Activated CD4-positive, CD25-positive, alpha-beta regulatory T cell treated with anti-CD3 and anti-CD28 coated beads, Interleukin-2, amount 50 U/mL, for 72 hours (primary cell): ENCODE measurements at places on chromosomes 11 and 22.

- DNase-seq: no peak
Measured at GRCh38 chr22:42343531-42344081, 73.2 kb upstream of the TCF20 start.

- DNase-seq: no peak
Measured at GRCh38 chr11:6405052-6405667, 13.7 kb downstream of the APBB1 start.

GRCh38 chr11:112705148-112705547, 256.1 kb upstream of the NCAM1 start:
- DNase-seq: no peak

DNA sequence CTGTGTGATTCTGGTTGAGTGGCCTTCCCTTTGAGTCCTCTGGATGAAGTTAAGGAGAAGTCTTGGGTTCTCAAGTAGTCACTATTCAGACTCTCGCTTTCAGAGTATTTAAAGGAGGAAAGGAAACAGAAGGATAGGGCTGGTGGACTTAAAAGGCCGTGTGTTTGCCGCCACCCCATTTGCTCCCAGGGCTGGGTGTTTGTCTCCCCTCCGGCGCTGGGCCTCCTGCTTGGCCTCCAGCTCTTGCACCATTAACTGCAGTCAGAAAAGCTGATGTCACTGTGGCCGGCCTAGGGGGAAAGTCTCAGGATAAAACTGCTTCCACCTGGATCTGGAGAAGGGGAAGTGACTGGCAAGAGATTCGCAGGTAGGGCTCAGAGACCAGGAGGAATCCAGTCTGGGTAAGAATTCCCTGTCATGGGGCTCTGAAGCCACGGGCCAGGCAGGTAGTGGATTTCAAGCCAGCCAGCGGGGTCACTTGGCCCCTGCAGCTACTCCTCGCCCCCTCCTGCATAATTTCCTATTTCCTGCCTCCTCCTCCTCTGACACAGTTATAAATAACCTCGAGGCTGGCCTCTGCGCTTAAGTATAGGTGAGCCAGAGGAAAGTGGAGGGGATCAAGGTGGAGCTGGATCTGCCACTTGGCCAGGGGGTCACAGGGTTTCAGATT, 17.1 kb downstream of the TIMP3 start:
- DNase-seq: no peak

GRCh38 chr22:17797721-17798559, 23.7 kb upstream of the BID start:
- DNase-seq: no peak

DNA sequence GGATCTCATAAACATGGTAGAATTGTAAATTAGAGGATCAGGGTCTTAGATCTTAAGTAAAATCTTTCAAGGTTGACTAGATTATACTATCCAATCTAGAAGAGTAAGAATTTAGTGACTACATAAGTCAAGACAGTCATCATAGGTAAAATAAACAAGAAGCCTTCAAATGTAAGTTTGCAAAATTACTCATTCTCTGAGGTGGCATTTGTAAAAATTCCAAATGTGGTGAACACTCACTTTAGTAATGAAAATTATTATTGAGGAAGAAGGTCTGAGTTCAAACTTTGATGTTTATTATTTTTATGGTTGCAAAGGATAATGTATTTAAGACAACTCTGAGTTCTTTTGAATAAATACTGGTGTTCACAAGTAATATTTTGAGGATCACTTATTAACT, 4.6 kb downstream of the HYLS1 start:
- no peak for DNase-seq

- no peak for DNase-seq
Measured at GRCh38 chr11:118602331-118602730, 5.1 kb upstream of the PHLDB1 start.

- no peak for DNase-seq
Measured at GRCh38 chr22:46107089-46107664, 43.1 kb upstream of the PPARA start.

DNA sequence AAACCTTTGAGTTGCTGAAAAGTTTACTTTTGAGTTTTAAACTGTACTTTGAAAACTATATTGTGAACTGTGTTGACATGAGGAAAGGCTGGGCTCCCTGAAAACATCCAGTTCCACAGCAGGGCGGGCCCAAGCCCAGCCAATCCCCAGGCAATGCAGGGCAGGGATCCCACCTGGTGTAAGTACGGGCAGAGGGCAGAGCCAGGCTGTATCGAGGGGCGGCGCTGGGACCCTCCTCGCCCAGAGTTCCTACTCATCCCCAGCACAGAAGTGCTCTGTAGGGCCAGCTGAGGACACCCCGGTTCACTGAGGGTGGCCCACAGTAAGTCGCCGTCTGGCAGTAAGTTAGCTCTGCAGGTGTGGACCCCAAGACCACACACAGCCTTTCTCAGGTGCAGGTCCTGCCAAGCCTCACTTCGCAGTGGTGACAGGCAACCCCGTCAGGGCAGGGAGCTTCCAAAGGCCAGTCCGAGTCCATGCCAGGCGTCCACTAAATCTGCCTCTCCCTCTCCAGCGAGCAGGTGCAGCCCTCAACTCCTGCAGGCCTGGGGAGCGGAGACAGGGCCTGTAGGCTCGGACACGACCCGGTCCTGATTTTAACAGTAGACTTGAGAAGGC, 6.3 kb downstream of the RASSF7 start:
- DNase-seq: no peak
